ENCODE measurements at places on chromosomes 4 and X.

- peak; percentile 91 for DNase-seq
Measured at GRCh38 chr4:8393593-8394038, 46.9 kb downstream of the ACOX3 start.

DNA sequence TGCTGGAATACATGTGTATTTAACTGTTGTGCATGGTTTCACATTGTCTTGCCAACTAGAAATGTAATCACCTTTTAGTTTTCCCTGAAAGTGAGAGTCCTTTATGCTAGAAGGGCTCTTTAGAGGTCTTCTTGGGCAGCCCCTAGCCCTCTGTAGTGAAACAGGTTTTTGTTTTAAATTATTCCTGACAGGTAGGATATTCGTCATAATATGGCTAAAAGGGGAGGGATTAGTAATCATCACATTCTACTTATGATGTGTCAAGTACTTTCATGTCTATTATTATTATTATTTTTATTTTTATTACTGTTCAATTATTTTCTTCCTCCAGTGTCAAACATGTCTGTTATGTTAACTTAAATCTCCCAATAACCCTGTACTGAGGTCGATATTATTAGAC lies 35.5 kb downstream of the MSN start:
- DNase-seq: no peak

DNA sequence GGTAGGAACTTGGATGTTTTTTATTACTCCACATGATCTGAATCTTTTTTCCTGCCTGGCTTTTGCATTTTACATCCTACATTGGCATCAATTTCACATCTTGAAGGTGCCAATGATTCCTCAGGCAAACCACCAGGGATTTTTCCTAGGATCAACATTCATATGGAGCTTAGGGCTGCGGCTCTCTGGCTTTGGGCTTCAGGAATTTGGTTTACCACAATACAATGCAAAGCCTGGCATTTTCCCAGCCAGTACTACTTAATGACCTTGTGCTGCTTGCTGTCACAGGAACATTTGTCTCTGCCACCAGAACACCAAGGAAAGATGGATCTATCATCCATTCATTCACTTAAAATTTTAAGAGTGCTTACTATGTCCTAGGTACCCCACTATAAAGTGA lies 180.7 kb downstream of the PDGFC start:
- DNase-seq: peak; percentile 95

GRCh38 chr4:167787231-167787630 lies 305.1 kb upstream of the ANXA10 start:
- no peak for DNase-seq

DNA sequence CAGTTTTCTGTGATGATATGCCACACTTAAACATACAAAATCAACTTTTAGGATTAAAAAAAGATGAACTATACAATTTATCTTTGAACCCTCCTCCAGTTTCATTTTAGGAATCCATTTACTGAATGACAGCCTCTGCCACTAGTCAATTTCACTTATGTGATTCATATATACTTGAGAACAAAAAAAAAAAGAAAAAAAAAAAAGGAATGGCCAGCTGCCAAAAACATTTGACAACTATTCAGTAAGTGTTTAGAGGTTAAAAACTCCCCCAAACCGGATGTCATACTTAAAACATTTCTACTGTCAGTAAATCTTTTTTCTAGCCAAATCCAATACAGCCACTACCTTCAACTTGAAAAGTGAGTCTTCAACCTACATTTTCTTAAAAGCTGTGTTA lies 266.7 kb upstream of the MAGEB2 start:
- DNase-seq: peak; percentile 62

- peak; percentile 52 for DNase-seq
Measured at GRCh38 chr4:83075311-83076095, 39.0 kb downstream of the PLAC8 start.

DNA sequence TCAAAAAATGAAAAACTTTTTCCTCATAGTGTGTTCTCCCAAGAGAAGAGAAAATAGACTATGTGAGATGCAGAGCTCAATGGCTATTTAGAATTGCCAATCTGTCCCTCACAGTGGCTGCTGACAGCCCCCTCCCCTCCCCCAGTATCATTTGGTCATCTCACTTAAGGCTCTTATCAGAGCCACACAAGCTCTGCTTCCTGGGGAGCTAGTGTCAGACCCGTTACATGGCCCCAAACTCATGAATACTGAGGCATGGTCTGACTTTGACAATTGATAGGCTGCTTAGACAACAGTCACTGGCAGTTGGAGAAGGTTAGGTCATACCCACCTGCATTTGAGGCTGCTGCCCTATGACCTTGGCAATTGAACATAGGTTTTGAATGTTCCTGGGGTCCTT lies 15.3 kb downstream of the RNF150 start:
- DNase-seq: no peak

DNA sequence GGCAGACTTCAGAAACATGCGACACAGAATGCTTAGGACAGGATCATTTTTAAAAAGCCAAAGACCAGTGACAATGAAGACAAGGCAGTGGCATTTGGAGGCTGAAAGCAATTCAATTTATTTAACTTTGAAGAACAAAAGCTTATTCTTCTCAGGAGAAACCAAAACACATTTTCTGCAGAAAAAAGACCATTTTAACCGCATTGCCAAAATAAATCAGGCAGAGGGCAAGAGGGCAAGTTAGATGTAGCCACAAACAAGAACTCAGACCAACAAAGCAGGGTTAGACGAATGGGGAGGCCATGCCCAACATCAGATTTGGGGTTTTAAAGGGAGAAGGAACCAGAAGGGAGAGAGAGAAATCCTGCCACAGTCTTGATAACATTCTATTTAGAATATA lies 58.9 kb downstream of the RELL1 start:
- DNase-seq: no peak

GRCh38 chr4:116878280-116878679 lies 207.1 kb downstream of the TRAM1L1 start:
- DNase-seq: no peak

- DNase-seq: no peak
Measured at GRCh38 chr4:145195167-145195952, 15.0 kb upstream of the OTUD4 start.

GRCh38 chr4:54433686-54434085 lies 204.6 kb downstream of the PDGFRA start:
- DNase-seq: no peak

DNA sequence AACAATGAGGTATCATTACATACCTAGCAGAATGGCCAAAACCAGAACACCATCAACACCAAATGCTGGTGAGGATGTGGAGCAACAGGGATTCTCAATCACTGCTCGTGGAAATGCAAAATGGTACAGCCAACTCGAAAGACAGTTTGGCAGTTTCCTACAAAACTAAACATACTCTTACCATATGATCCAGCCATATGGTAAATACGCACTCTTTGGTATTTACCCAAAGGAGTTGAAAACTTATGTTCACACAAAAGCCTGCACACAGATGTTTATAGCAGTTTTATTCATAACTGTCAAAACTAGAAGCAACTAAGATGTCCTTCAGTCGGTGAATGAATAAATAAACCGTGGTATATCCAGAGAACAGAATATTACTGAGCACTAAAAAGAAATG lies 7.8 kb downstream of the CASP3 start:
- DNase-seq: no peak

DNA sequence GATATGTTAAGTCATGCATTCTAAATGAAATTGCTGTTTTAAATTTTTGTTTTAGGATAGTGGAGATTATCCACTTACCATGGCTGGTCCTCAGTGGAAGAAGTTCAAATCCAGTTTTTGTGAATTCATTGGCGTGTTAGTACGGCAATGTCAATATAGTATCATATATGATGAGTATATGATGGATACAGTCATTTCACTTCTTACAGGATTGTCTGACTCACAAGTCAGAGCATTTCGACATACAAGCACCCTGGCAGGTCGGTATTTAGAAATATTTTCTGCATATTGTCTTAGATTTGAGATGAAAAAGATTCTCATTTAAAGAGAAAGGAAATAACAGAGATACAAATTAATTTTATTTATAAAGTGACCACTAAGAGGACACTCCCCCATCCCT lies 83.6 kb downstream of the STAG2 start:
- no peak for DNase-seq

- no peak for DNase-seq
Measured at GRCh38 chr4:183035726-183036415, 63.2 kb upstream of the WWC2 start.

Measured in fibroblast of skin of scalp (primary cell).